ENCODE measurements at places on chromosomes 2 and 18.

DNA sequence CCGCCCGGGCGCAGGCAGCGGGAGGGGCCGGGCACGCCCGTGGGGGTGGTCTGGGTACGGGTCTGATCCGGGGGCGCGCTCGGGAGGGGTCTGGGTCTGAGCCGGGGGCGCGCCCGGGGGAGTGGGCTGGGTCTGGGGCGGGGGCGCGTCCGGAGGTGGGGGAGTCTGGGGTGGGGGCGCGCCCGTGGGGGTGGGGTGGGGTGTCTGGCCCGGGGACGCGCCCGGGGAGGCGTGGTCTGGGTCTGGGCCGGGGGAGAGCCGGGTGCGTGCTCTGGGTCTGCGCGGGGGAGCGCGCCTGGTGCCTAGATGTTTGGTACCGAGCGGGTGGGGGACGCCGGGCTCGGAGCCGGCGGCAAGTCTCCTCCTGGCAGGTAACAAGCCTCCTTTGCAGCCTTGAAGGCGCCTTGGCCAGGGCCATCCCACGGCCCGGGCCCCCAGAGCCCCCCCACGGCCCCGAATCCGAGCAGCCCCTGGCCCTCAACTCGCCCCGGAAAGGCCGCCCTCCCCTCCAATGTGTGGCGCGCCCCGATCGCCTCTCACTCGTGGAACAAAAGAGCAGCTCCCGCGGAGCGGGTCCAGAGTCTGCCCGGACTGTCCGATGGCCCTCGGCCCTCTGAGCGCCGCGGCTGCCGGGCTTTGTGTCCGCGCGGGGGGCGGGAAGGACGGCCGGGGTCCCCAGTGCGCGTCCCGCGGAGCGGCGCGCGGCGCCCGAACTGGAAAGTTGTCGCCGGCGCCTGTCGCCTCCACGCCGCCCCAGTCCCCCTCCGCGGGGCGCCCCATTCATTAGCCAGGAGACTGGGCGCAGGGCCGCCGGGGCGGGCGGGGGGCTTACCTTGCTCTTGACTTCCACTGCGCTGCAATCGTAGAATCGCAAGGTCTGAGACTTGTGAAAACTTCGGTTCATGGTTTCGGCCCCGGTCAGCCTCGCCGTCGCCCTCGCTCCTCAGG, 595 bp downstream of the PARD6G start:
- peak; percentile 47 for DNase-seq

DNA sequence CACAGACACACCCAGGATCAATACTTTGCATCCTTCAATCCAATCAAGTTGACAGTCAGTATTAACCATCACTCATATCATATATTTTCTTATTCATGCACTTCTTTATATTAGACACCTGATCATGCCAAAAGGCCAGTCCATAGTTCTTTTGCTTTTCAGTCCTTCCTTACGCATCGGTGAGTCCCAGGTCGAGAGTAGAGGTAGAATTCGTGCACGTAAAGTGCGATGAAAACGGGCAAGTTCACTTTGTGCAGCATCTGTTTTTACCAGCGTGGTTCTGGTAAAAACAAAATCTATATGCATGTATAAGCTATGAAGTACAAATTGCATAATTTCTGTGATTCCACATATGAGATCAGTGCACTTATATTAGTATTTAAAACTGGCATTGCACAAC, 1.2 kb upstream of the COPS8 start:
- DNase-seq = no peak

GRCh38 chr2:179195141-179195540, 69.5 kb downstream of the SESTD1 start:
- DNase-seq = no peak

DNA sequence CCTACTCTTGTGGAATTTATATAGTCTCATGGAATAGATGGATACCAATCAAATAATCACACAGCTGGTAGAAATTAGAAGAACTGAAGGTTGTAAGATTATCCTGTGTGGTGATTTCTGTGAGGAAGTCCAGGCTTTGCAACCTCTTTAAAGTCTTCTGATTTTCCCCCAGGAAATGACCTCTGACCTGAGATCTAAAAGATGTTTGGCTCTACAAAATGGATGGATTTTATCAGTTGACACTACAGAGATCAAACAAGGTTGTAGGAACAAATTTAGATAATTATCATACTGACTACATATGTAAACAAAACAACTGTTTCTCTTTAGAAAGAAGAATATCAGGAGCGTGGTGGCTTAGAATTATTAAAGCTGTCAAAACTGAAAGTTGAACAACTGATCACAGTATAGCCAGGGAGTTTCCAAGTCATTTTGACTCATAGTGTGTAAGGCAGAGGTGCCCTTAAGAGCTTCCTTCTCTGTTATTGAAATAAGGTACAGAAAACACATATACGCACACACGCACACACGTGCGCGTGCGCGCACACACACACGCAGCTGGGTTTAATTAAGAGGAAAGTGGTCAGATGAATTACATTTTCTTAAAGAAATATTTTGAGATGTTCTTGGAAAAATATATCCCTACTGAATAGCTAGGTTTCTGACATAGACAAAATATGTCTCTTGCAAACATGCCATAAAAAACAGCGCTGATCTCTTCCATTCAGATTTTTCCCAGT, 35.5 kb upstream of the PELI1 start:
- no peak for DNase-seq

- DNase-seq = peak; percentile 38
These were observed 2.6 kb downstream of the MAP2 start for GRCh38 chr2:209426432-209426831.

GRCh38 chr2:98824256-98825019, 93.5 kb upstream of the MGAT4A start:
- no peak for DNase-seq

GRCh38 chr2:43051338-43051737, 175.1 kb downstream of the ZFP36L2 start:
- DNase-seq = no peak

- DNase-seq = no peak
These were observed 1.3 kb downstream of the CCDC68 start for GRCh38 chr18:54957996-54958395.

- DNase-seq = no peak
These were observed 16.1 kb upstream of the ARL5A start for GRCh38 chr2:151844211-151844896.

- no peak for DNase-seq
These were observed 368.0 kb upstream of the RAB6C start for GRCh38 chr2:129611471-129611870.

DNA sequence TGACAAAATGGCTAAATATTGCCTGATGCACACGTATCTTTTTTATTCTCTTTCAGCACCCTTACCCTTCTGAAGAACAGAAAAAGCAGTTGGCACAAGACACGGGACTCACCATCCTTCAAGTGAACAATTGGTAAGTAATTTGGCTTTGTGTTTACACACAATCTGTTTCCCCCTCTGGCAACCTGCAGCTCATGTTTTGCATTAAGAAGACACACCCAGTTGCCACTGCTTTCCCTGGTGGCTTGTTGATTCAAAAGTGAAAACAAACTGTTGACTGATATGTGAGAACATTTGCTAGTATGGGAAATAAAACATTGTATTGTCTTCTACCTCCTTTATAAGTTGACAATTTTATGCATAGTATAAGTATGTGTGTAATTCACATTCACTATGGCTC, 113.0 kb downstream of the MEIS1 start:
- DNase-seq = no peak

GRCh38 chr2:118813601-118814339, 33.7 kb downstream of the EN1 start:
- DNase-seq = no peak

DNA sequence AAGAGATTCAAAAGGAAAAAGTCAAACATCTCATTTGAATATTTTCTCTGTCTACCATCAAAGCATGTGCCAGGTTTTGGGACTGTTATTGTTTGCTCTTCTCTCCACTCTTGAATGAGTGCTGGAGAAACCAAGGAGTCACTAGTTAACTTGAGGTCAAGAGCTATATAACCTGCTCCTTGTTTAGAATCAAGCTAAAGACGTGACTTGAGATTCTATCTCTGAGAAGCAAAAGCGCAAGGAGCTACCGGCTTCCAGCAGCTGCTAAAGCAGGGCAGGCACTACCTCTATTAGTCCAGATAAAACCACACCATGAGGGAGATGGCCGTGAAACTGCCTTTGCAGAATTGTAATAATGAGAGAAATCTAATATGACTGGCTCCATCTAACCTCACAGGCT, 36.0 kb downstream of the UXS1 start:
- no peak for DNase-seq

GRCh38 chr18:7021994-7022840, 95.4 kb downstream of the LAMA1 start:
- no peak for DNase-seq

DNA sequence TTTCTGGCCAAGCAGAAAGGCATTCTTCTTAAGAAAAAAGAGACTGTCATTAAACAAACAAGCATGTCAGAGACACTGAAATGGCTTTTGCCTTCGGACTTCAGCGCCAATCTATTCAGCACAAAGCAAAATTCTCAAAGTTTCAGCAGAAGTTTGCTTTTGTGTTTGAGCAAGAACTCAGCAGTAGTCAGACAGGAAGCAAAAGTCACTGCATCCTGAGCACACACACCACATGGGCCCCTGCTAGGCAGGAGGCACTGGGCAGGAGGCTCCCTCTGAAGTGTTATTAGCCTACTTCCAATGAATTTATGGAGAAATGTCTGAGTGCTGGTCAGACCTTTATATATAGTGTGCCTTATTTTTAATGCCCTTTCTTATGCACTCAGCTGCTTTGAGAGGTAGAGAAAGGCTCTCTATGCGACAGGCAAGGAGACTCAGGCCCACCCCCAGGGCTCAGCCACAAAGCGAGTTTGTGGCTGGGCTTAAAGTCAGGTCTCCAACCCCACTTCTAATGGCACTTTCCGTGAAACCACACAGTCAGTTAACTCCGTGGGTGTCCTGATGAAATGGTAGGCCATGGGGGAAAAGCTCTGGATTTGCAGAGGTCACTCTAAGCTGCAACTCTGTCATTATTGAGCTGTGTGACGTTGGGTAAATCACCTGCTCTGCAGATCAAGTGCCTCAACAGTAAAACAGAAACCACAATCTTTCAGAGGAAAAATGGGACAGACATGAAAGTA, 161.0 kb upstream of the TMEM200C start:
- DNase-seq = no peak

DNA sequence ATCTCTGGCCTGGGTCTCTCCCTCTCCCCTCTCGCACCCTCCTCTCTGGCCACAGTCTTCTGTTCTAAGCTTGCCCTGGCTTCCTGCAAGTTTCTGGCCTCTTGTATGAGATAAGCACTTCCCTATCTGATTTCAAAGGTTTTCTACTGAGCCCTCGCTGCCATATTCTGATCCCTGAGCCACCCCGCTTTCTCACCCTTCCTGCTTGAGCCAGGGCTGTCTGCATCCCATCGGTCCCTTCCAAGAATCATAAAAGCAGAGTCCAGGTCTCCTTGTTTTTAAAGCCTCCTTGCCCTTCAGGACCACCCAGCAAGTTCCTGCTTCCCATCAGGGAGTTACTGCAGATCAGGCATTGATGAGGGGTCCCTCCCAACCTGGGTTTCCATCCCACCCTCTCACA, 110.2 kb downstream of the PRKCE start:
- no peak for DNase-seq

DNA sequence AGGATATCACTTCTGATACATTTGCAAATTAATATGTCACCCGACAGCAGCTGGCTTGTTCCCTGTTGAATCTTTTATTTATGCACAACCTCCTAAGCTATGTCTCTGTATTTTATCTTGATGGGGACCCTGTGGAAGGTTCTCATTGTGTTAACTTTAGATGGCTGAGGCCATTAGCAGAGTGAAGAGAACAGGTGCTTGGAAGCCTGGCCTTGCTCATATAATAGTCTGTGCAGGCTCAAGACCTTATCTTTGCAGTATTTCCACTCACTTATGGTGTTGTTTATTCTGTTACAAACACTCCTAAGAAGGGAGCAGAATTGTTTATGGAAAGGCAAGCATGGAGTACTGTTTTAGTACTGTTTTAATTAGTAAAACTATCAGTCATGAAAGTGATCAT, 107.6 kb downstream of the SETBP1 start:
- DNase-seq = no peak

GRCh38 chr2:196902828-196903227, 23.7 kb downstream of the PGAP1 start:
- no peak for DNase-seq

- no peak for DNase-seq
These were observed 103.4 kb downstream of the ALPK2 start for GRCh38 chr18:58525517-58525916.

- no peak for DNase-seq
These were observed 10.2 kb upstream of the INPP4A start for GRCh38 chr2:98434492-98434891.

GRCh38 chr2:212905640-212906201, 245.7 kb downstream of the IKZF2 start:
- DNase-seq = no peak

DNA sequence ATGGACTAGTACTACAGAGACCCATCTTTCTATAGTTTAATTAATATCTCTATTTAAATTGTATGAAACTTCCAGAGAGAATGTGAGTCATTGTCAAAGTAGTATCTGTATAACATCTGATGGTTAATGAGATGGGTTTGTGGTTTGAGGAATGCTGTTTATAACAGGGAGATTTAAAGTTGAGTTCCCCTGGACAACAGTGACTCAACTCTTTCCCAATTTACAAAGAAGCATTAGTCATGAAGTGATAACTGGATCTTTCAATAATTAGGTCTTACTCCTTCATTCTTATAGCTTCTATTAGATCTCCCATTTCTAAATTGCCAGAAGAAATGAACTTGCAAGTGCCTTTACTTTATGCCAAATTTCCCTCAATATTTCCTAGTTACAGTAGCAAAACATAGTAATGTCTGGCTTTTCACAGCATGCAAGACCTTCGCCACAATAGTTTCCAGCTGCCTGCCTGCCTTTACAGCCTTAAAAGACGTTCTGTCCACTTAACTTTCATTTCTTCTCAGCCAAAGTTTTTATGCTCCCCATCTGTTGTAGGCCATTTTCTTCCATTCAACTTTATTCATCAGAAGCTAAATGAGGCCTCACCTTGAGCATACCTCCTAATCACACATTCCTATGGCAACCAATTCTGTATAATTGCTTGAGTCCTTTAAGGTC, 47.7 kb upstream of the WDR75 start:
- DNase-seq = no peak

- no peak for DNase-seq
These were observed 228.7 kb downstream of the PID1 start for GRCh38 chr2:229042349-229042748.
